Fibroblast of skin of right biceps (primary cell): ENCODE measurements at places on chromosomes 2 and 18.

DNA sequence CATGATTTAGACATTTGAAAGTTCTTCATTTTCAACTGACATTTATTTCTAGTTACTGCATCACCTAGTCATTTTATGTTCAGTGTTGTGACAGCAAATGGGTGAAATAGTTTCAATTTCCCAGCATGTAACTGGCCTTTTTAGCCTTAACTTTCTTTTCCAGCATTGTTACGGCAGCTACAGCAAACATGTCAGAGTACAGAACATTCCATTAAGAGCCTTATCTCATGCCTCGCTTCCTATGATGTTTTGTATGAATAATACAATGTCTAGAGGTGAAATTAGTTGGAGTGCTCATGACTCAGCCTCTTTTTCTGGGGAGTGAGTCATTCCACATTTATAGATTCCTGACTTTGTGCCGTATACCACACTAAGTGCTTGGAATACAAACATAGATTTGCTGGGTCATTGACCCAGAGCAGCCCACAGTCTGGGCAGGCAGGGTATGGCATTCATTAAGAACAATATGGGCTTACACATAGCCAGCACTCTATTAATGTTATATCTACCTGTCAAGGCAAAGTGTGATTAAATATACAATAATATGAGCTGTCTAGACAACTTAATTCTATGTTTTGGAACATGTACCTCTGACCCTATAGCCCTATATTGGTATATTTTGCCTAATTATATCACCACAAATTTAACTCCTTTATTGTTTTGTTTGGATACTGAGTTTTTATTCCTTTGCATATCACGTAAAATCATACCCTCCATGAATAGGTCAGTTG is 72.2 kb downstream of the MAP2 start:
- peak; percentile 97 for DNase-seq

DNA sequence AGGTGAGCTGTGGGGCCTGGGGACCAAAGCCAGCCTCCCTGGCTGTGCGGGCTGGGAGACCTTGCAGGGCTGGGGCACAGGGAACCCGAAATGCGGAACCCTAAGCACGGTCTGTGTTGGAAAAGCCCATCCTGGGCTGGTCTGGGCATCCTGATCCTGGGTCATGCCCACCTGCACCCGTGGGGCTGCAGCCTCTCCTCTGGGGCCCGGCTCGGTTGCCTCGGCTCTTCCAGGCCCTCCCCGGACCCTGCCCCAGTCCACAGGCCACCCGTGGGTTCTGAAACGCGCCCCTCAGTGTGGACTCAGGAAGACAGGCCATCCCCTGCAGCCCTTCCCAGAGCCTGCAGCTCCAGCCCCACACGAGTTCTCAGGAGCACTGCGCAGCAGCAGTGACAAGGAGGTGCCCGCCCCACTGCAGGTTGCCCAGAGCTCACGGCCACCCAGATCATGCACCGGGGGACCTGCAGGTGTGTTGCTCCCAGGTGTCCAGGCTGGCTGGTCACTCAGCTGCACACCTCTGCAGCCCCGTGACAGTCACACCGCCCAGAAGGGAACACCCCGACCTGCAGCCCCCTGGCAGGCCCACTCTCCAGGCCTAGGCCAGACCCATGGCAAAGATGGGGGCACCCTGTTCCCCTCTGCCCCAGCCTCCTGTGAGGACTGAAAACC is 12.2 kb upstream of the NFATC1 start:
- DNase-seq, result no peak

GRCh38 chr2:25594991-25595390 is 78.4 kb downstream of the DTNB start:
- DNase-seq, result no peak

DNA sequence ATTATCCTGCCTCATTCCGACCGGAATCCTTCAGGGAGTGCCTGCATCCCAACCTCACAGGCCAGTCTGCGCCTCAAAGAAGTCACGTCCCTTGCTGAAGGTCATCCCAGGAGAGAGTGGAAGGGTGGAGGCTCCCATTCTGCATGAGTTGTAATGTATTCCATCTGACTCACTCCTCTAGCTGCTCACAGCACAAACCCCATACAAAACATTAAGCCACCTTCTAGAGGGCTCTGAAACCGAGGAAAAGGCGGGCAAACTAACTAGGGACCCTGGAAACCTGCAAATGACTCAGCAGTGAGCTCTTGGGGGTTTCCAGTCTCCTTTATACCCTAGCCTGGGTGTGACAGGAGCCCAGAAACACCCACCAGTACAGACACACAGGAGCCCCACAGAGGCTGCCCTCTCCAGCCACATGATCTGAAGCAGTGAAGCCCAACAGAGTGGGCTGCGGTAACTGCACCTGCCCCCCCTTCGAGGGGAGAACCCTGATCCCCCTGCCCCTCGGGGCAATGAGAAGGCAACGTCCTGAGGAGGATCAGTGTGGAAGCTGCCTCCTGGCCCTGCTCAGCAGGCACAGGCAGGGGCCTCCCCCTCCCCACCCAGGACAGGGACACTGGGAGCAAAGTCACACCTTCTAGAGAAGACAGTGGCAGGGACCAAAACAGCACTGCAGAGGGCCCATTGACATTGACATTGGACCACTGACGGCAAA is 69.3 kb upstream of the SNTG2 start:
- no peak for DNase-seq

DNA sequence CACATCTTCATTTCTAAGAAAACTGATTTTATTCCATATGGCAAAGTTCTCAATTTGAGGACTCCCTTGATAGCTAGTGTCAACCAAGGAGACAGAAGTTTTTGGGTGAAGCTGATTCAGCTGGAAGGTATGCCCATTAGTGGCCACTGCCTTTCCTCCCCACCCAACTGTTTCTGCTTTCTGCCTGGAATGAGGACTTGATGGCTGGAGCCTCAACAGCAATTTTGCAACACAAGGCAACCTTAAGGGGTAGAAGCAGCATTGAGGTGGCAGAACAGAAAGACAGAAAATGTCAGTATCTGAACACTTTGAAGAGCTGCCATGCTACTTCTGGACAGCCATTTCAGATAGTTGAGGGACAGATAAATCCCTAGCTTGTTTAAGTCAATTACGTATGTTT is 47.0 kb downstream of the INHBB start:
- no peak for DNase-seq

GRCh38 chr2:108586631-108587030 is 52.4 kb downstream of the LIMS1 start:
- no peak for DNase-seq

GRCh38 chr2:128290356-128290755 is 28.3 kb downstream of the HS6ST1 start:
- peak; percentile 52 for DNase-seq

GRCh38 chr2:73268830-73269685 is 15.2 kb downstream of the FBXO41 start:
- DNase-seq, result peak; percentile 25

- DNase-seq, result peak; percentile 99
These were observed 1.1 kb downstream of the GLI2 start for GRCh38 chr2:120736624-120737339.

DNA sequence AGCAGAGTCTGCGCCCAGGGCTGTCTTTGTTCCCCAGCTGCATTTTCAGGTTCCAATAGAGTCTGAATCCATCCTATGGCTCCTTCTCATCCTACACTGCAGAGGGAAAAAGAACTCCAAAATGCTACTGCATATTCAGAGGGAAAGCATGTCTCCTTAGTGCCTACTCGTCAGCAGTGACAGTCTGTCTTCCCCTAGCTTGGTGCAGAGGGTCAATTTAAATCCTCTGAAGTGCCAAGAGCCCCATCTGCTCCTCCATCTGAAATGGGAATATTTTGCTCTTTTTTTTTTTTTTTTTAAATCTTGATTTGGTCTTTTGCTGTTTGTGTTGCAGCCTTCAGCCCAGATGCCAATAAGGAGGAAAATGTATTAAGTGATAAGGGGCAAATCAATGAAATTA is 199.3 kb downstream of the RNF144A start:
- DNase-seq, result no peak

DNA sequence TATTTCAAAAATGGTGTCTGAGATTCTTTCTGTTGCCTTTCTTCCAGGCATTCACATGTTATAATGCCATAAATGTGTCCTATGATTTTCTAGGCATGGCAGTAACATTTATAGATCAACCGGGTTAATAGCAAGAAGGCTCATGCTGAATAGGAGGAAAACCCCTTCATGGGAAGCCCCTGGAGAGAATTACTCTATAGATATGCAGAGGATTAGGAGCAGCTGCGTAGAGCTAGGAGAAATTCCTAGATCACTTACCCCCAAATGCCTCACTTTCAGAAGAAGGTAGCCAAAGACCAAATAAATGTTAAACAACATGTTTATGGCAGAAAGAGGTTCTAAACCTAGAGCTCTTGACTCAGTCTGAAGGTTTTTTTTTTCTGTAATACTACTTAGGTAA is 153.4 kb upstream of the CTNNA2 start:
- no peak for DNase-seq

DNA sequence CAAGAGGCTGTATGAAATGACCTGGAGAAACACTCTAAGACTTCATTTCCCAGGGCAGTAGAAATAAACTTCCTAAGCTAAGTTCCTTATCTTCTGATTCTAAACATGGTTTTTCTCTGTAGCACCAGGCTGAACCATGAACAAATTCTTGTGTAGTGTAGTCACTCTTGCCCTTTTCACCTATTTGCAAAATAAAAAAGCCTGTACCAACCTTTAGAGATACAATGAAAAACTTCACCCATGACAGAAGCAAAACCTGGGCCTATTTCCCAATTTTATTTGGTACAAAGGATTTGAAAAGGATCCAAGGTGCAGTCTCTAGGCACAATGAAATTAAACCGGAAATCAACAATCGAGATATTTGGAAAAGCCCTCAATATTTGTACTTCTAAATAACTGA is 43.6 kb downstream of the POLR1A start:
- DNase-seq, result peak; percentile 36

GRCh38 chr2:239539083-239539775 is 138.4 kb upstream of the HDAC4 start:
- DNase-seq, result no peak

DNA sequence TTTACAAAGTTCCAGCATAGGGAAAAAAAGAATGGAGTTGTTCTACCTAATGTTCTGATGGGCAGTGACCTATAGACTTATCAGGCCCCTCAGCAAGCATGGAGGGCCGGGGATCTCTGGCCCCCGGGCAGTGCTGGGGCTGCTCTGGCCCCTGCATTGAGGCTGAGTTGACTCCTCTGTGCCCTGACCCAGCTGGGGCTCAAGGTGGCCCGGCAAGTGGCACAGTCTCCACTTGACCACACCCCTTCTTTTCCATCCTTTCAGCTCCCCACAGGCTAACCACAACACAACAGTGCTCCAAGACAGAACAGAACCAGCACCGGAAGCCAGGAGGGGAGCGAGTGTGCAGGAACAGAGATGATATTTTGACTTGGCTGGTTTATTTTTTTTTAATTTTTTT is 19.9 kb downstream of the TOGARAM2 start:
- no peak for DNase-seq

- DNase-seq, result no peak
These were observed 3.0 kb upstream of the RTKN start for GRCh38 chr2:74444498-74445318.

GRCh38 chr2:165544897-165545296 is 75.4 kb downstream of the CSRNP3 start:
- no peak for DNase-seq

- DNase-seq, result no peak
These were observed 6.7 kb downstream of the PTPRN start for GRCh38 chr2:219302412-219302968.

- no peak for DNase-seq
These were observed 283.2 kb upstream of the MEX3C start for GRCh38 chr18:51480407-51481261.

DNA sequence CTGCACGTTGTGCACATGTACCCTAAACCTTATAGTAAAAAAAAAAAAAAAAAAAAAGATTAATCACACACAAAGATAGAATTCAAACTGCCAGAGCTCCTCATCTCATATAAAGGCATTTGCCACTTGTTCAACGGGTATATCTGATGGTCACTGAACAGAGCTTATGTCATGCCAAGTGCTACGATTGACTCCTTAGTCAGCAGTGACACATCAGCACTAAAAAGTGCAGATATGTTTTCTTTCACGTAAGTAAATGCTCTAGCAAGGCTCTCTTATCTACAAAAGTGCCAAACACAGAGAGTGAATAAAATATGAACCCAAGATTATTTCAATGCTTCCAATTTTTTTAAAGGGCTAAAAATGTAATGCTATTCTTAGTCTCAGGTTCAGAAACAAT is 1.1 kb downstream of the LMAN1 start:
- peak; percentile 83 for DNase-seq
